Activated naive CD4-positive, alpha-beta T cell treated with anti-CD3 and anti-CD28 coated beads, Interleukin-2, amount 10 ng/mL, durations not matched to agents 7 days and 5 days (primary cell): ENCODE measurements at places on chromosomes 4 and X.

DNA sequence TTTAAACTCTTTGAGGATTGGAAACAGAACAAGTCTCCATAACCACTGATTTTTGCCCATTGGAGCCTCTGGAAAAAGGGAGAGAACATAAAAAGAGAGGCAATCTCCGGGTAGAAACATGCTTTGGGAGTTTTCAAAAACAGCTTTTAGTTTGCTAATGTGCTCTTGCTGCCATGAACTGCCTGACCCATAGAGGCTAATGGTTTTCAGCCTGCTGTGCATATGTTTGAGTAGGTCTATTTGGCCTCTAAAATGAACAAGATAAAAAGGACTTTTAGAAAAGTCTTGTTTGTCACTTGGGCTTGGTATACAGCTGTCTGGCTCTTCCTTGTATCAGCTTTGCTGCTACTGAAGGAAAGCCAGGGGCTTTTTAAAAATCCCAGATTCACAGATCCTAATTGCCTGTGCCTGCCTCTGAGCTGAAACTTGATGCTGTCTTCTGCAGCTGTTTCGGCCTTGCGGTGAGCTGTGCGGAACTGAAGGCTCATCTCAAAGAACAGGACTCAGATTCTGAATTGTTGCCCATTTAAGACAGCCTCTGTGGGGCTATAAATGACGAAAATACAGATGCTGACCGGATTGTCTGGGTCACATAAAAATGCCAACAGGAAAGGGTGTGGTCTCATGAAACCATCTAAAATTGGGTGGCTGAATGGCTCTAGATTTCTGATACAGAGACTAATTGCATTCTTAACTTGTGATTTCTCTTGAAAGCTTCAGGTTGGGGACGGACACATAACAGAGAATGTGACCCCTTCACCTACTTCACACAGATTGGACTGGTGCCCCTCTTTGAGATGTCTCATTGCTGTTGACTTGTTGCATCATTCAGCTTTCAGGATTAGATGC, 18.4 kb upstream of the ZNF41 start:
- no peak for DNase-seq

GRCh38 chr4:61375301-61375700, 175.2 kb downstream of the ADGRL3 start:
- no peak for DNase-seq

DNA sequence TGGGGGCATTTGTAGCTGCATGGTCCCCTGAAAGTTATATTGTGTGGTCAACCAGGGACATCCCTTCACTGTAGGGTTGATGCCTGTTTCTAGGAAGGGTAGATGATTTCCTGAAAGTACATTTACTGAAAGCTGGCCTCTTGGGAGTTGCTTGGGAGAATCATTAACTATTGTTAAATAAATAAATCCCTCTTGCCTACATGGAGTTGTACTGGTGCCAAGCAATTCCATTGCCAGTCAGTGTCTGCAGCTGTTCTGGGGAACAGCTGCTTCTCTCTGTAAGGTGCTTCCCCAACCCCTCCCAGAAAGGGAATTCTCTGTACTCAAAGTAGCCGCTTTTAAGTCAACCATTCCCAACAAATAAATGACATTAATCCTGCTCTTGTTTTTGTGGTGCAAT, 51.1 kb downstream of the C4orf51 start:
- no peak for DNase-seq

- peak; percentile 21 for DNase-seq
These were observed 65.7 kb upstream of the PAGE1 start for GRCh38 chrX:49761481-49761880.

GRCh38 chr4:128810331-128810870, 901 bp downstream of the JADE1 start:
- peak; percentile 42 for DNase-seq
